Endodermal cell (in vitro differentiated cells): ENCODE measurements at places on chromosomes 3 and 15. TPM values are rescaled to one million over a fixed set of nuclear protein-coding genes. Genes with fewer than 3 reads are reported as not detected.

The ALDH1A2 gene
- not detected in 2 replicates for total RNA-seq

The GRIP2 gene
- 0.77 and 2.2 TPM in 2 replicates for total RNA-seq

The ERICH6 gene
- total RNA-seq, result not detected in 3 replicates

The SORD gene
- 28.2 and 28.7 TPM in 2 replicates for total RNA-seq

The LMAN1L gene
- not detected in 2 replicates for total RNA-seq

The SPINK8 gene
- total RNA-seq, result not detected in 2 replicates

The MINDY4B gene
- not detected in 2 replicates for total RNA-seq

The NISCH gene
- total RNA-seq, result 156 to 175 TPM (median 160 TPM) in 3 replicates

The SIDT1 gene
- not detected in 3 replicates for total RNA-seq

The GATM gene
- total RNA-seq, result 32.4 and 35.2 TPM in 2 replicates

The CTXN2 gene
- total RNA-seq, result 0.13 TPM in 2 of 3 replicates, not detected in the other

The CEMIP gene
- total RNA-seq, result not detected in 3 replicates

The CNTN4 gene
- 8.1 and 10.8 TPM in 2 replicates for total RNA-seq

The DBR1 gene
- 16.8 and 17.7 TPM in 2 replicates for total RNA-seq

The RARB gene
- 17.2 to 23.1 TPM (median 21.9 TPM) in 3 replicates for total RNA-seq

The MINAR1 gene
- 0.42 to 1.2 TPM (median 1.2 TPM) in 3 replicates for total RNA-seq

The GALNT15 gene
- 0.13 to 0.23 TPM in 2 of 3 replicates, not detected in the other for total RNA-seq

The METTL6 gene
- 20.3 and 22.3 TPM in 2 replicates for total RNA-seq

The XXYLT1 gene
- total RNA-seq, result 34.5 and 38.3 TPM in 2 replicates

The ESYT3 gene
- 8.4 to 10.2 TPM (median 9.9 TPM) in 3 replicates for total RNA-seq

The ZNF80 gene
- not detected in 3 replicates for total RNA-seq

The CPEB1 gene
- total RNA-seq, result 1.2 and 1.4 TPM in 2 replicates

The ADGRG7 gene
- total RNA-seq, result 0.63 and 0.70 TPM in 2 replicates

The TM6SF1 gene
- total RNA-seq, result 1.9 to 2.0 TPM (median 2.0 TPM) in 3 replicates

The GXYLT2 gene
- 7.0 and 7.9 TPM in 2 replicates for total RNA-seq

The CPN2 gene
- total RNA-seq, result 0.22 and 0.29 TPM in 2 replicates

The TMED3 gene
- total RNA-seq, result 44.4 and 44.8 TPM in 2 replicates

The TMC3 gene
- not detected in 2 replicates for total RNA-seq

The DGKG gene
- 0.70 and 0.86 TPM in 2 replicates for total RNA-seq

The RTP3 gene
- total RNA-seq, result not detected in 2 replicates

The RPUSD3 gene
- total RNA-seq, result 53.1 and 56.9 TPM in 2 replicates

The ZNF639 gene
- total RNA-seq, result 37.6 and 41.1 TPM in 2 replicates

The ITIH4 gene
- total RNA-seq, result 2.1 to 6.0 TPM (median 5.4 TPM) in 3 replicates
